NCI-H524 (cell line): ENCODE measurements at places on chromosomes 5 and 9.

- no peak for DNase-seq
Measured at GRCh38 chr5:54756301-54756700, 229.1 kb downstream of the ESM1 start.

DNA sequence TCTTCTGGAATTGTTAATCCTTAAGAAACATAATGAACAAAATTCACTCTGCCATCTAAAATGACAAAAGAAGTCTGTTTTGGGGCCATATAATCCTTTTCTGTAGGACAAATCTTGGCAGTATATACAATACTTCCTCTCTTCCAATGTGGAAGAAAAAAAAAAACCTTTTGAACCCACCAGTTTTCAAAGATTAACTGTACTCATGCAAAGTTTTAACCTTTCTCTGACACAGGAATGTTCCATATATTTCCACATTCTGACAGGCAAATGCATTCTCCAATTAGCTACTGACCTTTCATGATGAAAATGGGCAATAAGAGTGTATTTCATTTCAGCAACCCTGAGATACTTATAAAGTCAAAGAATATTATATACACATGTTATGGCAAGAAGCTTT is 65.4 kb downstream of the RNF130 start:
- no peak for DNase-seq

GRCh38 chr9:84744195-84744594 is 74.7 kb downstream of the NTRK2 start:
- no peak for DNase-seq

GRCh38 chr9:95910023-95910707 is 34.7 kb downstream of the ERCC6L2 start:
- no peak for DNase-seq

DNA sequence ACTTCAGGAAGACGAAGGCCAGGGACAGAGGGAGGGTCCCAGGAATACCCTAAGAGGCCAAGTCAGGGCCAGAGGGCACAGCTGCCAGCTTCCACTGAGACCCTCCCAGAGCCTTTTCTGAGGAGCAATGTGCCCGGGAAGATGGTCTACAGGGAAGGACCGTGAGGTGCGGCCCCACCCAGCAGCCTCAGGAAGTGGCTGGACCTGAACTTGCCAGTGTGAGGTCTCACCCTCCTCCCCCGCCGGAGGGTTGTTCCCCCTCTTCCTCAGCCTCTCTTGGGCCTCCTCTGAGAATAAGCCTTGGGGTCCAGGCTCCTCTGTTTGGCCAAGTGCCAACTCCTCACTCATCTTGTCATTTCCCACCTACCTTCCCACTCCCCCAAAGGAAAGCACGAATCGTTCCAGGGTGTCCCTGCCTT is 13.4 kb upstream of the SLC25A51 start:
- DNase-seq, result no peak

DNA sequence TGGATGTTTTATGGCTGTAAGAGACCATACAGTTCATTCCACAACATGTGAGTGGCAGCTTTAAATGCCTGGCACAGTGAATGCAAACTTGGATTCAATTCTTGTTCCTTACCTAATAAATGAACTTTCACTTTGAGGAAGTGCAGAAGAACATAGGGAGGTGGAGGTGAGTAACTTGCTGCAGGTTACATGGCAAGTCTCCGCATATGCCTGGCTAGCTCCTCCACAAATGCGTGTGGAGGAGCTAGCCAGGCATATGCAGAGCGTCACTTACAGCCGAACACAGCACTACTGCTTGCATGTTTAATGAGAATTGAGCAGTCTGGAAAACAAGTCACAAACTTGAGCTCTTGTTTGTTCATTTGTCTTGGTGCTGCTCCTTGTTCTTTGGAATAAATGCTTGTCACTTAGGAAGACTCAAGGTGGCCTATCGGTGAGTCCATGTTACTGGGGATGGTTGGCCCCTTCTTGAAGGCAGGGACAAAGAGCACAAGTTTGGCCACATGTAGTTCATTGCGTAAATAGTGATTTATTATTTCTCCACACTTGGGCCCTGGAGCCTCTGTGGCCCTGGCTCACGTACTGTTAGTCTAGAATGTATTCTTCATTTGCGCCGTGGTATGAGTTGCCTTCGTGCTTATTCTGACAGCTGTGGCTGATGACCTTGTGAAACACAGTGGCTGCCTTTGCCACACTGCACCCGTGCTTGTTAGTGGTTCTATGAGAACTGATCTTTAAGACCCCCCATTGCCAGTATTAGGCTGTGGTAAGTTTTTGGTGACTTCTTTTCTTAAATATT is 3.1 kb downstream of the ISOC1 start:
- no peak for DNase-seq

DNA sequence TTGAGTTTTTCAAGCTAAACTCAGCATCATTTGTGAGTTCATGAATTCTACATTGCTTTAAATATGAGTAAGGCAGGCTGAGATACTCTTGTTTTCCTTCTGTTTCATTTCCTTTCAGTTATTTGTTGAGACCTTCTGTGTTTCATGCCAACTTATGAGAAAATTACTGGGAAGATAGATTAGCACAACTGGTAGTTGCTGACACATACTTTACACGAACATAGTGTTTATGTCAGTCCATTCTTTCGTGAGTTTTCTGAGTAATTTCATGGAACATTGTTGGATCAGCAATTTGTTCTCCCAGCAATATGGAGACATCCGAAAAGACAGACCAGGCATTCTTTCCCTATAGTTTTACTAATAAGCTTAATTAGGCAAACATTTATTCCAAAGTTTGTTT is 102.0 kb upstream of the SMC5 start:
- DNase-seq, result no peak

- no peak for DNase-seq
Measured at GRCh38 chr9:117296453-117296852, 118.4 kb downstream of the ASTN2 start.

DNA sequence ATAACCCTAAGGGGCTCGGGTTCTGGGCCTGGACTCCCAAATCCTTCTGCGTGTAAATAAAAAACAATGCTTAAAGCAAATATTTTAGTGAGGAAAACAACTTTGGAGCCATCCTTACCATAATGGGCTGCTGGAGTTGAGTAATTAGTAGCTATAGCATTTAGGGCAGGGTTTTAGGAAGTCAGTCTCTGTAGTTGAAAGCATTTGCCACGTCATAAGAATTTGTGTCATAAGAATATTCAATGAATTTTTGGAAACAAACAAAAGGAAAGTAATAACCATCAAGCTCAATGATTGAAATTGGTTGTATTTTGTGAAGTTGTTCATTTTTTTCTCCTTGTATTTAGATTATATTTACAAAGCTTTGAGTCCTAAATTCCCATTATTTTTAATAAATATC is 114.8 kb upstream of the ELL2 start:
- no peak for DNase-seq

DNA sequence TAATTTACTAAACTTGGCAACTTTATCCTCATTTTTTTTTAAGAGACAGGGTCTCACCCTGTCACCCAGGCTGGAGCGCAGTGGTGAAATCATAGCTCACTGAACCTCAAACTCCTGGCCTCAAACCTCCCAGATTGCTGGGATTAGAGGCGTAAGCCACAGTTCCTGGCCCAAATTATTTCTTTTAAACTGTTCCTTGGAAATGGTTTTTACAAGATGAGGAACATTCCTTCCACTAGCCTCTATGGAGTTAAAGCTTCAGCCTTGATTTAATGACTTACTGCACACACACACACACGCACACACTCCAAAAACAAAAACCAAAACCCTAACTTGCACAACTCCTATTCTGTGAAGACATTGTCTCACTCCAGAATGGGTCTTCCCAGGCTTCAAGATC is 77.2 kb upstream of the TARS1 start:
- DNase-seq, result no peak

GRCh38 chr5:92637960-92638359 is 943.1 kb downstream of the NR2F1-AS1 start:
- DNase-seq, result no peak

GRCh38 chr5:122751293-122751782 is 23.5 kb upstream of the SNX2 start:
- DNase-seq, result no peak

GRCh38 chr9:135490166-135490870 is 10.2 kb upstream of the MRPS2 start:
- no peak for DNase-seq

GRCh38 chr5:132425975-132426524 is 56.5 kb downstream of the SLC22A5 start:
- no peak for DNase-seq

GRCh38 chr9:128498911-128499310 is 5.6 kb upstream of the GLE1 start:
- no peak for DNase-seq

- no peak for DNase-seq
Measured at GRCh38 chr9:109315480-109316206, 5.2 kb downstream of the EPB41L4B start.

GRCh38 chr9:97480749-97481148 is 20.7 kb upstream of the TMOD1 start:
- no peak for DNase-seq

GRCh38 chr9:124765439-124765835 is 5.7 kb downstream of the NR6A1 start:
- no peak for DNase-seq

- DNase-seq, result no peak
Measured at GRCh38 chr9:87546704-87547103, 49.0 kb downstream of the DAPK1 start.

GRCh38 chr5:61447780-61448495 is 115.9 kb downstream of the ZSWIM6 start:
- no peak for DNase-seq

GRCh38 chr5:1461396-1461795 is 16.2 kb upstream of the SLC6A3 start:
- DNase-seq, result no peak

GRCh38 chr5:78295035-78295961 is 800 bp upstream of the AP3B1 start:
- DNase-seq, result peak; percentile 67

DNA sequence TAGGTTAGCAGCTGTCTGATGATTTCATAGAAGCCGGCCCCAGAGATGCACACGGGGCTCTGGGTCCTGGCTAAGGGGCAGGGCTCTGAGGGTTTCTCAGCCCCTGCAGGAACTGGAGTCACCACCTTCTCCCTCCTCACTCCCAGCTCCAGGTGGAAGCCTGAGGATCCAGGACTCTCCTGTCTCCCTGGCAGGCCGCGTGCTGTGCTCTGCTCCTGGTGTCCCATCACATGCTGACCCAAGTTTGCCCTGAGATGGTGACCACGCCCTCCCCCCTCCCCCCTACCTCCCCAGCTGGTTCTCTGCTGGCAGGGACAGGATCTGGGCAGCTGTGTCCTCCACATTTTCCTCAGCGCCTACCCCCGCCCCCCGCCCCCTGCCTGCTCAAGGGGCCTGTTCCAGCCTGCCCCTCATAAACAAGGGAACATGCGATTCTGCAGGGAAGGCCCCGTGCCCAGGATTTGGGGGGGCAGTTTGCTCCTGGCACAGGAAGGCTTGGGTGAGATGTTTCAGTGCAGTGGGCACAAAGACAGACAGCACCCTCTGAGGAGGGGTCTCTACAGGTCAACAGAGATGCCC is 87.4 kb downstream of the PSD2 start:
- DNase-seq, result peak; percentile 35

DNA sequence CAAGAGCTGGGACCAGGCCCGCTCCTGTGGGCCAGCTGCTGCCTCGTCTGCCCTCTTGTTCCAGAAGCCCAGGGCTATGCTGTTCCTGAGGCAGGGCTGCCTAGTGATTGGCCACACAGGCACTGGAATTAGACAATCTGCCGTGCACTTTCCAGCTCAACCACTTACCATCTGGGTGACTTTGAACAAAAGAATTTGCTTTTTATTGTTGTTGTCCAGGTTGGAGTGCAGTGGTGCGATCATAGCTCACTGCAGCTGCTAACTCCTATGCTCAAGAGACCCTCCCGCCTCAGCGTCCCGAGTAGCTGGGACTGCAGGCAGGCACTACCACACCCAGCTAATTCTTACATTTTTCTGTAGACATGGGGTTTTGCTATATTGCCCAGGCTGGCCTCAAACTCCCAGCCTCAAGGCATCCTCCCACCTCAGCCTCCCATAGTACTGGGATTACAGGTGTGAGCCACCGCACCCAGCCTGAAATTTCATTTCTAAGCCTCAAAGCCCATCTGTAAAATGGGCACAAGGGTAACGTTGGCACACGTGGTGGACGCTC is 1.2 kb upstream of the NEK6 start:
- DNase-seq, result peak; percentile 85

- no peak for DNase-seq
Measured at GRCh38 chr9:91832322-91832721, 117.7 kb downstream of the ROR2 start.

DNA sequence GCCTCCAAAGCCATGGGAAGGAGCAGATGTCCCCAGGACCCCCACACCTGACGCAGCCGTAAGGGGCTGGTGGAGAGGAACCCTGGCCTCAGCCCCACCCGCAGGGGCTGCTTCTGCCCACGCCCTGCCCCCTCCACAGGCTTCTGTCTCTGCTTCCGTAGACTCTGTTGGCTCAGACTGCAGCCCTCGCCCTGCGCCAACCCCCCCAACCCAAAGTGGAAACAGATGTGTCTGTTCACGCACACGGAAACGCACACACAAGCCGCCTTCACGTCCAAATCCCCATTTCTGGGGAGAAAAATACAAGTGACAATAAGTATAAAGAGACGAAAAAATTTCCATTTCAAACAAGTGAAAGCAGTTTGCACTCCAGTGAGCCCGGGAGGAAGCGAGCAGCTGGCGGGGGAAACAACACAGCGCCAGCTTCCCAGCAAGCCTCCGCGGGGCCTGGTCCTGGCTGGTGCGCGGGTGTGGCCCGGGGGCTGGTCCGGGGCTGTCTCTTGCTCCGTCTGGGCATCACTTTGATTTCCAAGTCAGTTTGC is 32.6 kb upstream of the RXRA start:
- DNase-seq, result no peak

DNA sequence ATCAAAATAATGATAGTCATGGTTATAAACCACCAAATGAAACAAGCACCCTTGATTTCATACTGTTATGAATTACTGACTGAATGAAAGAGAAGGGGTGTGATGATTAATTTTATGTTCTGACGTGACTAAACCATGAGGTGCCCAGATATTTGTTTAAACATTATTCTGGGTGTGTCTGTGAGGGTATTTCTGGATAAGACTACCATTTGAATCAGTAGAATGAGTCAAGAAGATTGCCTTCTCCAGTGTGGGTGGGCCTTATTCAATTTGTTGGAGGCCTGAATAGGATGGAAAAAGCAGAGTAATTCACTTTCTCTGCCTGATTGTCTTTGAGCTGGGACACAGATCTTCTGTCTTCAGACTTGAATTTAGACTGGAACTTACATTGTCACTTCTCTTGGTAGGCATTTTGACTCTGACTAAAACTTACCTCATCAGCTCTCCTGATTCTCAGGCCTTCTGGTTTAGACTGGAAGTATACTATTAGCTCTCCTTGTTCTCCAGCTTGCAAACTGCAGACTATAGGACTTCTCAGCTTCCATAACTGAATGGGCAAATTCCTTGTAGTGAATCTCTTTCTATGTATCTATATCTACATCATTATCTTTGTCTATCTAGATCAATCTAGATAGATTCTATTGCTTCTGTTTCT is 321.9 kb upstream of the TARS1 start:
- no peak for DNase-seq

- DNase-seq, result no peak
Measured at GRCh38 chr5:60332244-60333004, 367.5 kb downstream of the DEPDC1B start.

DNA sequence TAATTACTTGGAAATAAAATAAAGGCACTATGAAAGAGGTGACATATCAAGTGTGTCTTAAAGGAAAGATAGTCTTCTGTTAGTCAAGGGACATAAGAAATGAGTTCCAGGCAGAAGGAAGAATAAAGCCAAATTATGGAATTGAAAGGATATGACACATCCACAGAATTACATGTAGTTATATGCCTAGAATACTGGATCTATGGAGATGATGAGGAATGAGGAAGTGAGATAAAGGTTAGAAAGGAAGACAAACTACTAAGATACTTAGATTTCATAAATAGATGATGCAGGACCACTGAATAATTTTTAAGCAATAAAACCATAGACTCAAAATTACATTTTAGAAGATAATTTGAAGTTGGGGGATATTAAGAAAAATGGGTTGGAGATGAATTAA is 609.8 kb downstream of the PTPRD start:
- no peak for DNase-seq
